ENCODE measurements at places on chromosomes 3 and 15. TPM values are rescaled to one million over a fixed set of nuclear protein-coding genes. Genes with fewer than 3 reads are reported as not detected.

GASK1A gene
- total RNA-seq = 4.9 TPM

GATM gene
- total RNA-seq = 120 TPM

MST1R gene
- 0.49 TPM for total RNA-seq

CAND2 gene
- total RNA-seq = 10.6 TPM

TRANK1 gene
- 8.1 TPM for total RNA-seq

TERC gene
- 55.3 TPM for total RNA-seq

OR4M2 gene
- not detected for total RNA-seq

LYZL4 gene
- not detected for total RNA-seq

RPL39L gene
- total RNA-seq = 17.9 TPM

C3orf20 gene
- total RNA-seq = not detected

GOLGA8R gene
- total RNA-seq = 0.49 TPM

RAF1 gene
- total RNA-seq = 126 TPM

GP9 gene
- 0.25 TPM for total RNA-seq

CP gene
- total RNA-seq = 0.98 TPM

ATP13A5 gene
- total RNA-seq = 0.49 TPM

FEZF2 gene
- total RNA-seq = 15.2 TPM

MYO5C gene
- total RNA-seq = 0.98 TPM

GCSAM gene
- total RNA-seq = not detected

CATSPER2 gene
- 4.2 TPM for total RNA-seq

INSYN1 gene
- 24.1 TPM for total RNA-seq

OXTR gene
- 0.74 TPM for total RNA-seq

CDC25A gene
- 3.0 TPM for total RNA-seq

ZMYND10 gene
- total RNA-seq = 5.9 TPM

RHCG gene
- total RNA-seq = 1.7 TPM

TJP1 gene
- 60.0 TPM for total RNA-seq

KCNMB3 gene
- total RNA-seq = 1.7 TPM

NKIRAS1 gene
- 34.2 TPM for total RNA-seq

CCDC13 gene
- total RNA-seq = 2.7 TPM

SLCO2A1 gene
- 0.74 TPM for total RNA-seq

ROBO1 gene
- 278 TPM for total RNA-seq

ANKUB1 gene
- total RNA-seq = 0.25 TPM

SOX2 gene
- total RNA-seq = 72.0 TPM

ISLR gene
- total RNA-seq = 12.0 TPM

ADAMTSL3 gene
- total RNA-seq = 16.2 TPM

SPG21 gene
- 35.4 TPM for total RNA-seq

VWA5B2 gene
- total RNA-seq = 1.7 TPM

CCDC39 gene
- 0.49 TPM for total RNA-seq

CADM2 gene
- total RNA-seq = 63.7 TPM

CLSTN2 gene
- 18.4 TPM for total RNA-seq

CLDN18 gene
- under 0.01 TPM for total RNA-seq

CCDC51 gene
- 7.4 TPM for total RNA-seq

MME gene
- total RNA-seq = 1.2 TPM
